ENCODE measurements at places on chromosomes 13 and 19.

DNA sequence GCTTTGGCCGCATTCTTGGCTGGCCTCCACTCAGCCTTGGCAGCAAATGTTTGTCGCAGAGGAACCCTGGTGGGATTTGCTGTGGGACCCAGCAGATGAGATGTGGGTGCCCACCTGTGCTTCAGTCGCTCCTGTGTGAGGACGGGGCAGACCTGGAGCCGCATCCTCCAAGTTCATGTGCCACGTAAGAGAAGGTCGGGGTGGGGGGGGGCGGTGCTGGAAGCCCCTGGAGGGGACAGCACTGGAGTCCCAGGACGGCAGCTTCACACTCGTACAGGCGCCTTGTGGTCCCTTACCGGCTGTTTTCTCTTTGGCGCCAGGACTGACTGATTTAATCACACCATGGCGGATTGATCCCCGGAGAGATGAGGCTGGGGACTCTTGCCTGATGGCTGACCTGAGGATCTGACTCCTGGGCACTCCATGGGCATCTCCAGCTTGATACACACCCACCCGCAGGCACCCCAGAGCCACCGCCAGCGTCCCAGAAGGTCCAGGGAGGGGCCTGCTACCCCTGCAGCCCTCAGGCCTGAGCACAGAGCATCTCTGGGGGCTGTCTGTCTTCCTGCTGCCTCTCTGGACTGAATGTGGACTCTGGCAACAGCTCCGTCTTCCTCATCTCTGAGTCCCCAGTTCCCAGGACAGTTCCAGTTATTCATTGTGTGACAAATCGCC is 10.0 kb upstream of the GRTP1 start:
- no peak for DNase-seq

DNA sequence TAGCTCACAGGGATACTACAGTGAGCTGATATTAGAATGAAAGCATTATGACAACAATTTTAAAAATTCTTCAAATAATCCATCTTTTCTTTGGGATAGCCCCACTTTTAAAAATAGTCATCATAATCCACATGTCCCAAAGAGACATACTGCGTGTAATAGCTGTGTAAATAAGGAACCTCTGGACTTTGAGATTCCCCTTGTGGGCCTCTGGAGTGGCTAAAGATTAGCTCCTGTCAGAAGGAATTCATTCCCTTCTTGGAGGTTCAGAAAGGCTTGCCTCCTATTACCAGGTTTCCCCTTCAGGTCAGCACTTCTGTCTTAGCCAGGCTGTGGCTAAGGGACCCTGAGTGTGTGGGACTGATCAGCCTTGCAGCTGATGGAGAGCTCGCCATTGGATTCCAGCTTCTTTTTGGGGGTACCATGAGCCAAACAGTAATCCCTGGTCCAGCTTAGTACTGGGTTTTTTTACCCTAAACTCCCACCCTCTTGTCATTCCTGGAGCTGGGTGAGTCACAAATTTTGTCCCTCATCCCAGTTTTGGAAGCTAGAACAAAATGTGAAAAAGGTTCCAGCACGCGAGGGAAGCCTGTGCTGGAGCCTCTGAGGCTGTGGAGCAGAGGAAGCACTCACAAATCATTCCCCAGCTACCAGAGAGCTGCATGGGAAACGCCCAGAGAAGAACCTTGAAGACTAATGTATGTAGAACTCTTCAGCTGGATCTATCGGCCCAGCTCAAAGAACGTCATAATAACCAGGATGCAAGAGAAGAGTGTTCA is 96.7 kb downstream of the RNASEH2B start:
- DNase-seq = no peak

DNA sequence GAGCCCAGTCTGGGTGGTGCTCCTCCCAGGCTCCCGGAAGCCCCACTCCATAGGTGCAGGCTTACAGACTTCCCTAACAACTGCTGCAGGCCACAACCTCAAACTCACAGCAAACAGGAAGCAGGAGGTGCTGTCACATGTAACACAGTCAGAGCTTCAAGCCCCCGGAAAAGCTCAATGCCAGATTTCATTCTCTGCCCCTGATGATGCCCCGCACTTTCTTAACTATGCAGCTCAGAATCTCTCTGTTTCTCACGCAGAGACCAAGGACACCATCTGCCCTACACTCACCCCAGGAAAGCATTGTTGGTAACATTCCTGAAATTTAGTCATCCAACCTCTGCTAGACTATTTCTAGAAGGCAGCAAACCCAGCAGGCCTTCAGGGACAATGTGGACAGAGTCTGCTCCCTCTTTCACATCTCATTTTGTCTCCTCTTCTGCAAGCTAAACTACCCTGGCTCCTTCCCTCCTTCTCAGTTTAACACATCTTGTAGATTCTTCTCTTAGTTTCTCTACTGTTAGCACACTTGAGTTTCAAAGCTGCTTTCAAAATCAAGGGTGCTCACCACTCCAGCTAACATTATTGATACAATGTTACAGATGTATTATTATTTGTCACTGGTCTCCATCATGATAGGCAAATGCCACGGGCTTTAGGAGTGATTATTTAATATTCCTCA is 162.5 kb downstream of the KCTD12 start:
- no peak for DNase-seq

- no peak for DNase-seq
Measured at GRCh38 chr13:23003446-23003845, 177.3 kb upstream of the SGCG start.

GRCh38 chr19:7303470-7303869 is 9.3 kb upstream of the INSR start:
- DNase-seq = no peak

DNA sequence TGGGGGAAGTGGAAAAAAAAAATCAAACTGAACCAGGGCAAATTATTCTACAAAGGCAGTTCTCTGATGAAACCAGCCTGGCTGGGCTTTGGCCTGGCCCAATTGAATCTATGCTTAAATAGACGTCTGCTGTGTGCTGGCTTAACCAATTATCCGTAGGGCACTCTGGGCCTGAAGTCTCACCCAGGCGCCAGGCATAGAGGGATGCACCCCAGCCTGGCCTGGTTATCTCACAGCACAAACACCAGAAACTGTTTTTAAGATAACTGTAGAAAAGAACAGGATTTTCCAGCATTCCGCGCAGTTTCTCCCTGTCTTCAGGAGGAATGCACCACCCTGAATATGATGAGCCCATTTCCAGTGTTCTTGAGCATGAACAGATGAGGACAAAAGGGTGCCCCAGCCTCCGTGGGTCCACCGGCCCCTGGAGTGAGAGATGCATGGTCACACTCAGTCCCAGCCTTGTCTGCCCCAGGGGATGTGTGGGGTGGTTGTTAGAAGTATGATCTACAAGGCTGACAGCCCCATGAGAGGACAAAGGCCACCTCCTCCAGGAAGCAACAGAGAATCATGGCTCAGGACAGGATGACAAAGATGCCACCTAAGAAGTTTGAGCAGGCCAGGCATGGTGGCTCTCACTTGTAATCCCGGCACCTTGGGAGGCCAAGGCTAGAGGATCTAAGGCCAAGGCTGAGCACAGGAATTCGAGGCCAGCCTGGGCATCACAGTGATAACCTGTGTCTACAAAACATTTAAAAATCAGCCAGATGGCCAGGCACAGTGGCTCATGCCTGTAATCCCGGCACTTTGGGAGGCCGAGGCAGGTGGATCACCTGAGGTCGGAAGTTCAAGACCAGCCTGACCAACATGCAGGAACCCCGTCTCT is 50.2 kb downstream of the PEPD start:
- no peak for DNase-seq

DNA sequence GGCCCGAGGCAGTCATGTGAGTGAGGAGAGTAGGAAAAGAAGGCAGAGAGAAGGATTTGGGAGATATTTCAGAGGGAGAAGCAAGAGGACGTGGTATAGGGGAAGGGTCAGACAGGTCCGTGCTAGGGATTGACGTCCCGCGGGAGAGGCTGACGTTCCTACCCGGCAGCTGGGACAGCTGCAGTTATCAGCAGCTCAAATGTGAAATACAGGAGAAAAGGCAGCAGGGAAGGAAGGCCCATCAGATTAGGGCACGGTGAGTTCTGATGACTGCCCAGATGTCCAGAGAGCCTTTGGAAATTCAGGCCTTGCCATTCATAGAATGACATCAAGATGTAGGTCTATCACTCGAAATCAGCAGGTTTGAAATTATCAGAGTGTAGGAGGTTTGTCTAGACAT is 88.4 kb downstream of the IRS2 start:
- DNase-seq = no peak

GRCh38 chr13:40476175-40476958 is 190.1 kb downstream of the FOXO1 start:
- peak; percentile 32 for DNase-seq

DNA sequence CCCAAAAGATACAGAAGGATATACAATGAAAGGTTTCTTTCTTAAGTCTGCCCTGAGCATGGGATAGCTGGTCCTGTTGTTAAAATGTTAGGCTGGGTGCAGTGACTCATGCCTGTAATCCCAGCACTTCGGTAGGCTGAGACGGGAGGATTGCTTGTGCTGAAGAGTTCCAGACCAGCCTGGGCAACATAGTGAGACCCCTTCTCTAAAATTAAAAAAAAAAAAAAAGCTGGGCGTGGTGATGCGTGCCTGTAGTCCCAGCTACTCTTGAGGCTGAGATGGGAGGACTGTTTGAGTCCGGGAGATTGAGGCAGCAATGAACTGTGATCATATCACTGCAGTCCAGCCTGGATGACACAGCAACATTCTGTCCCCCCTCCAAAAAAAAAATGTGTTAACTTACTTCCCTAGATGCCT is 52.5 kb upstream of the SHKBP1 start:
- no peak for DNase-seq

GRCh38 chr13:112434032-112434431 is 57.9 kb downstream of the SPACA7 start:
- no peak for DNase-seq

DNA sequence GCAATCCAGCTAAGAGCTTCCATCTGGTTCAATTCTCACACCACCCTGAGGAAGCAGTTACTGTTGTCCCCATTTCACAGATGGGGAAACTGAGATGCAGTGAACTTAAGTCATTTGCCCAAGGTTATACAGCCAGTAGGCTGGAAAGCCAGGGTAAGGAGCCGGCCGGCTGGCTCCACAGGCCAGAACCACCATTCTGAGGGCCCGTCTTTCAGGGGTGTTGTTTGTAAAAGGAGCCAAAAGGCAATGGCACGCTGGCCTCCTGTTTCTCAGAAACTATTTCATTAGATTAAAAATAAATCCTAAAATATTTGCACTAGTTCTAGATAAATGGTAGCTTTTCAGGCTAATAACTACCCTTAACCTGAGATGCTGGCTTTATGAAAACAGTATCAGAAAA is 114.9 kb downstream of the CRYL1 start:
- no peak for DNase-seq

- DNase-seq = no peak
Measured at GRCh38 chr13:44305286-44305685, 68.3 kb upstream of the SERP2 start.

DNA sequence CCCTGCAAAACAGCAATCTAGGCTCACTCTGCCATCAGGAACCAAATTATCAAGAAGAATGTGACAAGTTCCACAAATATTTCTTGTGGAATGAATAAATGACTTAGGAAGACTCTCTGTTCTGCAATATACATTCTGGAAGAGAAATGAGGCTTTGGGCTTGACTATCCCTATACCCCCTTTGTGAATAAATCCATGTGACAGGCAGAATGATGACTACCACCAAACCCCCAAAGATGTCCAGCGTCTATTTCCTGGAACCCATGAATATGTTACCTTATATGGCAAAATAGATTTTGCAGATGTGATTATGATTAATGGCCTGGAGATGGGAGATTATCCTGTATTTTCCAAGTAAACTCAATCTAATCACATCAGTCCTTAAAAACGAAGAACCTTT is 139.3 kb downstream of the ENOX1 start:
- no peak for DNase-seq

DNA sequence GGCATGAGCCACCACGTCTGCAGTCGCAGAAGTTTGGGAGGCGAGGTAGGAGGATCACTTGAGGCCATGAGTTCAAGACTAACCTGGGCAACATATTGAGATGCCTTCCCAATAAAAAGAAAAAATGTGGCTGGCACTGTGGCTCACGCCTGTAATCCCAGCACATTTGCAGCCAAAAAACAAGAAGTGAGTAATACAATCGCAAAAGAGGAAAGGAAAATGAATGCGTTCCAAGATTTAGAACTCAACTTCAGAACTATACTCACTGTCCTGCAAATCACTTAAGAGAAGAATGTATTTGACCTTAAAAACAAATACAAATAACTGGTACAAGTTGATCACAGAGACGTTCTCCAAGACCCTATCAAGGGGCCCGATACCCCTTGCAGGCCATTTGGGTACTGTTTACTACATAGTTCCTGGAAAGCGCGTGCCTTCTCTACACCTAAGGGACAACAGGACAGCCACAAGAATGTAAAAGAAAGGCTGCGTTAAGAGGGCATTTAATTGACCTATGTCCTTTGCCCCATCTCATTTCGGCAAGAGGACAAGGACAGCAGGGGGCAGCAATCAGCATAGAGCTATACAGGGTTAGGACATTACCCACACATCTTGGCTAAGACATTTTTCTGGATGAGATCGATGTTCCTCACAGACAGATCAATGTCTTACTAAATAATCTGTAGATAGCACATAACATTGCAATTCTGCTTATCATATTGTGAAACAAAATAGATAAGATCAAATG is 41.3 kb downstream of the FLT3 start:
- no peak for DNase-seq

- no peak for DNase-seq
Measured at GRCh38 chr13:92407858-92408257, 818.7 kb upstream of the GPC6 start.

- no peak for DNase-seq
Measured at GRCh38 chr19:41638641-41639081, 11.8 kb upstream of the CEACAM4 start.

- no peak for DNase-seq
Measured at GRCh38 chr19:54426291-54426931, 11.1 kb downstream of the TTYH1 start.

- no peak for DNase-seq
Measured at GRCh38 chr13:111486331-111486730, 165.9 kb downstream of the TEX29 start.

- peak; percentile 99 for DNase-seq
Measured at GRCh38 chr19:44845612-44846454, at the start of gene NECTIN2. TSS of gene NECTIN2 (plus strand) at chr19:44846297. CDS start at chr19:44846526, 229 bp downstream.

DNA sequence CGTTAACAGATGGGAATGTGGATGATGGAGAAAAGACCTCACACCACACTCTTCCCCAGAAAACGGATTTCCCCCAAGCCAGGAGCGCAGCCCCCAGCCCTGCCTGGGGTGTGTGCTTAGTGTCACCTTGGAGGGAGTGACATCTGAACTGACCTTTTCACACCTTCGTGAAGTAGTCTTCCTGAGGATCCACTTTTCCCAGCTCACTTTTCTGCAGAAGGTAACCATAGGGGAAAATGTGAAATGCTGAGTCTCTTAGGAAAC is 26.2 kb downstream of the SIAH3 start:
- DNase-seq = no peak

DNA sequence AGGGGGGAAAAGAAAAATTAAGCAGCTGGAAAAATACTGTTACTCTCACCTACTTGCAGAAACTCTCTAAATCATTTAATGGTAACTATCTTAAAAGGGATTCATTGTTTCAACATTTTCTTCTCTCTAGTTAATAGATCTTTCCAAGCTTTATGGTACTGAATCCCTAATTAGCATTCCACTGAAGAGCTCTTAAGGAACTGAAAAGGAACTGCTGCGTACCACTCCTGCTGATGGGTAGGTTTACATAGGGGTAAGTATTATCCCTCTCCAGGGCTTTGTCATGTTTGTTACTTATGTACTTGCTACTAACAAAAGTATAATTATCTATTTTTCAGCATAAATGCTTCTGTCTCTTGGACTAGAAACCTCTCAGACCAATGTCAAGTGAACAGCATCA is 12.5 kb downstream of the TEX30 start:
- DNase-seq = no peak

- DNase-seq = no peak
Measured at GRCh38 chr19:51695702-51696315, 2.7 kb downstream of the SPACA6 start.

All from left hindlimb (tissue), 1 donor.